CD4-positive, alpha-beta T cell (primary cell): ENCODE measurements at places on chromosomes 6 and 20. TPM values are rescaled to one million over a fixed set of nuclear protein-coding genes. Genes with fewer than 3 reads are reported as not detected.

The TRIM10 gene
- total RNA-seq, result not detected

The RALGAPB gene
- total RNA-seq, result 30.4 TPM

The KCNG1 gene
- not detected for total RNA-seq

The TUBB2B gene
- total RNA-seq, result not detected

The PDCD2 gene
- 57.1 TPM for total RNA-seq

- DNase-seq, result peak; percentile 10
Observed at GRCh38 chr6:42294759-42295158, 77.1 kb upstream of the MRPS10 start.

DNA sequence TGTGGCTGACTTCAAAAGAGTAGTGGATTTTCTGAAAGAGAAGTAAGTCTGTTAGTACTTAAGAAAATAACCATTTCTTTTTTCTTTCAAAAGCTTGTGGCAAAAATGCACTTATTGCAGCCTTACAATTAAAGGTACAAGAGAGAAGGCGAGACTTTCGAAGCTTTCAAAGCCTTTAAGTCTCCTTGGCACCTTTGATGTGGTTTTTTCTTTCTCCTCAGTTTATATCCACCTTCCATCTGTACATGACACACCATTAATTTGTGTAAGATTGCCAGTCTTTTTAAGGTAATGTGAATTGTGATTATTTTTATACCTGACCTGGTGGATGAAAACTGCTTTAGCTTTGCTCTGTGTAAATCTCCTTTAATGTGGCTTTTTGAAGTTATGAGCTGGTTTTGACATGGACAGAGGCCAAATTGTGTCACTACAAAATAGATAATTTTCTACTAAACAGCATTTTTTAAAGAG is 466.1 kb downstream of the CDKAL1 start:
- DNase-seq, result no peak

- no peak for DNase-seq
Observed at GRCh38 chr20:25439328-25439727, 31.9 kb downstream of the GINS1 start.

- DNase-seq, result no peak
Observed at GRCh38 chr20:49833483-49833882, 20.9 kb downstream of the SLC9A8 start.
